Pons (tissue), 1 donor: ENCODE measurements at places on chromosomes 7 and 10.

- DNase-seq: no peak
Observed at GRCh38 chr7:12805957-12806356, 118.5 kb downstream of the ARL4A start.

DNA sequence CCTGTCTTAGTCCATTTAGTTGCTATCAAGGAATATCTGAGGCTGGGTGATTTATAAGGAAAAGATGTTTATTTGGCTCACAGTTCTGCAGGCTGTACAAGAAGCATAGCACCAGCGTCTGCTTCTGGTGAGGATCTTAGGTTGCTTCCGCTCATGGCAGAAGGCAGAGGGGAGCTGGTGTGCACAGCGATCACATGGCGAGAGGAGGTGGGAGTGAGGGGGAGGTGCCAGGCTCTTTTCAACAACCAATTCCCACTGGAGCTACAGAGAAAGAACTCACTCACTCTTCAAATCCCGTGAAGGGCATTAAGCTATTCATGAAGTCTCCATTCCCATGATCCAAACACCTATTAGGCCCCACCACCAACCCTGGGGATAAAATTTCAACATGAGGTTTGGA, 371.6 kb downstream of the SH2D4B start:
- no peak for DNase-seq

- no peak for DNase-seq
Observed at GRCh38 chr7:102451371-102452054, 13.2 kb downstream of the ALKBH4 start.

- no peak for DNase-seq
Observed at GRCh38 chr10:128258421-128258976, 132.3 kb upstream of the MKI67 start.

- peak; percentile 46 for DNase-seq
Observed at GRCh38 chr7:42843205-42843800, 68.6 kb downstream of the C7orf25 start.

- DNase-seq: peak; percentile 22
Observed at GRCh38 chr10:92790440-92790839, 57.9 kb upstream of the EXOC6 start.

DNA sequence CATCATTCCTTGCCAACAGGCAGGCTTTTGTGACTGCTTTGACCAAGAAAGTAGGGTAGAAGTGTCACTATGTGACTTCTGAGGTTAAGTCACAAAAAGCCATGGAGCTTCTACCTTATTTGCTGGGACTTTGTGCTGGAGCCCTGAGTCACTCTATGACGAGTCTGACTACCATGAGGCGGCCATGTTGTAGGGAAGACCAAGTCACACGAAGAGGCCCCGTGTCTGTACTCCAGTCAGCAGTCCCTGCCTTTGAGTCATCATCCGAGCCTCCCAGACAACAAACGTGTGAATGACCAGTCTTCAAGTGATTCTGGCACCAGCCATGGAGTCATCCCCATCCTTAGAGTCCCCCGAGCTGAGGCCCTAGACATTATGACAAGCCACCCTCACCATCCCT, 3.5 kb upstream of the MYL10 start:
- no peak for DNase-seq

DNA sequence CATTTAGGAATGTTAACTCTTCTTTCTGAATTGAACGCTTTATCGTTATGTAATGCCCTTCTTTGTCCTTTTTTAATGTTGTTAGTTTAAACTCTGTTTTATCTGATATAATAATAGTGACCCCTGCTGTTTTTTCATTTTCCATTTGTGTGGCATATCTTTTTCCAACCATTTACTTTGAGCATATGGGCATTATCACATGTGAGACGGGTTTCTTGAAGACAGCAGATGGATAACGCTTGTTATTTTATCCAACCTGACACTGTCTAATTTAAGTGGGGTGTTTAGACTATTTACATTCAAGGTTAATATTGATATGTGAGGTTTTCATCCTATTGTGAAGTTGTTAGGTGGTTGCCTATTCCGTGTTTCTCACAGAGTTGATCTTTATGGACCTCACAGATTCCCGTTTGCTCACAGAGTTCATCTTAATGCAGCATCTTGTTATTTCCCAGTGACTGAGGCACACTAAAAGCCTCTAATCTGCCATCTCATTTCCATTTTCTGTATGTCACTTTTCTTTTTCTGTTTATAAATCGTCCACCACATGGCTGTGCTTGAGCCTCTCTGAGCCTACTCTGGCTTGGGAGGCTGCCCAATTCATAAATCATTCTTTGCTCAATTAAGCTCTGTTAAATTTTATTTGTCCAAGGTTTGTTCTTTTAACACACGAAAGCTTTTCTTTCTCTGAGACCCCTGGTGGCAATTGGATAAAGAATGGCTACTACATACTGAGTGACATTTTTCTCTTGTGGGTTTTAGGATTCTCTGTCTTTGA, 286.2 kb downstream of the HTR7 start:
- DNase-seq: no peak

- no peak for DNase-seq
Observed at GRCh38 chr10:111082102-111082975, 5.5 kb downstream of the ADRA2A start.

GRCh38 chr10:59885430-59886134, 20.8 kb downstream of the CCDC6 start:
- DNase-seq: peak; percentile 67

GRCh38 chr7:116792813-116793212, 69.6 kb upstream of the CAPZA2 start:
- DNase-seq: no peak

GRCh38 chr10:9081961-9082360, 1027.5 kb downstream of the GATA3 start:
- no peak for DNase-seq

DNA sequence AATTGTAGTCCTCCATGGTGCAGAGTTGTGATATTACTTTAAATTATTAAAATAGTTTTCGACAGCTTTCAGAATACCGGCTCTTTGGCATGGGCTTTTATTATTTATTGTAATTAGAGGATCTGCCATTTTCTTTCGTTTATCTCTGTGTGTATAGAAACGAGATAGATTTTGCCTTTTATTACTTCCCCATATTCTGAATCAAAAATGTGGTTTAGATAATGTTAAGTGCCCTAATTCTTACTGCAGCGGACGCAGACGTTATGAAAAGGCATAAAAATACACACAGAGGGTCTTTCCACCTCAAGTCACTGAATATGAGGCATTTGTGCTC, 1.9 kb upstream of the ARID5B start:
- peak; percentile 28 for DNase-seq

DNA sequence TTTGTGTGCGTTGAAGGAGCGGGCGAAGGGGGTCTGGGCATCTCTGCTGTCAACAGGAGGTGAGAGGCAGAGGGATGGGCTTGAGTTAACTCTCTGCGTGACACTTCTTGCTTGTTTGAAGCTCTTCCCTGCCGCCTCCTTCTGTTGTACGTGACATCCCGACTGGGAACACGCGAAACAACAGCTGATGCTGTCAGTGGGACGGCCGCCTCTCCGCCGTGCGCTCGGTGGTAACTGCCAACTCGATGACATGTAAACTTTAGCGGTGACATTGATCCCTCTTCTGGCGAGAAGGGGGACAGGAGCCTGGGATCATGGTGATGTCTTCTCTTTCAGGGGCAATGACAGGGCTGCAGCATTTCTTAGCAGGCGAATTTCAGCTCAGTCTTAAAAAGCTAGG, 394.5 kb downstream of the TYW1 start:
- no peak for DNase-seq

- DNase-seq: no peak
Observed at GRCh38 chr10:3865565-3865964, 80.6 kb upstream of the KLF6 start.

- DNase-seq: no peak
Observed at GRCh38 chr7:521221-522070, 1.8 kb upstream of the PDGFA start.

GRCh38 chr10:91796331-91797047, 1.7 kb upstream of the TNKS2 start:
- DNase-seq: peak; percentile 32

GRCh38 chr10:61974601-61975390, 73.3 kb downstream of the ARID5B start:
- DNase-seq: peak; percentile 94
